ENCODE measurements at places on chromosomes 1 and 21.

- DNase-seq = peak; percentile 77
Measured at GRCh38 chr1:200279810-200280411, 129.9 kb downstream of the ZNF281 start.

DNA sequence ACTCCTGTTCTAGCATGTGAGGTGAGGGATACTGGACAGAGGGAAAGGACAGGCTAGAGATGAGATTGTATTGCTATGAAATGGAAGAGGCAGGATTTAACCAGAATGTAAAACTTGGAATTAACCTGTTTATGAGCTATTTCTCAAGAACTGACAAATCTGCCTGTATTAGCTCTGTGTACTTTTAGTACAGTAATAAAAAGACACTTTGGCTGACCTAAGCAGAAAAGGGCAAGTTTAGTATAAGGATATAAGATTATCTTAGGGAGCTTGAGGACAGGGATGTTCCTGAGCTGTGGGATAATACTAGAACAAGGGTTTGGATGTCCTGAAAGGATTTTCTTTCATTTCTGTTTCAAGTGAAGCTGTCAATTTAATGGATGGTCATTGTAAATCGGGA, 11.2 kb downstream of the ZCCHC17 start:
- no peak for DNase-seq

DNA sequence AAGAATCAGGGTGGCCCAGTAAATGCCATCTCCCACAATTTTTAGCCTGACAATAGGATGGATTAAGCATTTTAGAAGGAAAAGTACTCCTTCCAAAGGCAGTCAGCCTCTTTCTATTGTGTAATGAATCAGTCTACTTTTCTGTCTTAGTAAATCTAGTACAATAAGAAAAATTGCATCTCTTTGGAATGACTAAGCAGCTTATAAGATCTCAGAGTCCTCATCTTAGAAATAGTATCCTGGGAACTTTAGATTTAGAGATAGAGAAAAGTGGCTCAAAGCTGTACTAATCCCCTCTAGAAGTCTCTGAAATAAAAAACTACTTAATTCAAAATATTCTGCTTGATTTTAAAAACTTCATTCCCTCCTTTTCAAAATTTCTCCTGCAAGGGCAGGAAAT, 81.4 kb downstream of the SLC44A5 start:
- peak; percentile 17 for DNase-seq

- peak; percentile 67 for DNase-seq
Measured at GRCh38 chr1:13763222-13763621, 63.2 kb downstream of the PRDM2 start.

GRCh38 chr1:18343581-18343980, 137.1 kb upstream of the KLHDC7A start:
- no peak for DNase-seq

- DNase-seq = no peak
Measured at GRCh38 chr1:228751360-228752098, 16.2 kb downstream of the RHOU start.

DNA sequence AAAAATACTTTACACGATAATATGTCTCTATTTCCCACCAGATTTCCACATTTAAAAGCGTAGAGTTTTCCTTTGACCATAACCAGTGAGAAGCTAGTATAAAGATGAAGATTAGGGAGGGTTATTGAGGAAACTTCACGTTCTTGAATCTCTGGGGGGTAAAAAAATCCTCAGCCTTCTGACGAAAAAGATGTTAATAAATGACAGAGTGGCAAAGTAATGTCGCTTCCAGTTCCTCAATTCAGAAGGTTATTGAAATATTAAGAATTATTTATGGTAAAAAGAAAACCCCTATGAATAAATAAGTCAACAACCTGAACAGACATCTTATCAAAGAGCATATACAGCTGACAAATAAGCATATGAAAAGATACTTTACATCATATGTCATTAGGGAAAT, 241.0 kb downstream of the GPATCH2 start:
- DNase-seq = no peak

- peak; percentile 61 for DNase-seq
Measured at GRCh38 chr1:30191154-30191702, 532.2 kb downstream of the MATN1 start.

DNA sequence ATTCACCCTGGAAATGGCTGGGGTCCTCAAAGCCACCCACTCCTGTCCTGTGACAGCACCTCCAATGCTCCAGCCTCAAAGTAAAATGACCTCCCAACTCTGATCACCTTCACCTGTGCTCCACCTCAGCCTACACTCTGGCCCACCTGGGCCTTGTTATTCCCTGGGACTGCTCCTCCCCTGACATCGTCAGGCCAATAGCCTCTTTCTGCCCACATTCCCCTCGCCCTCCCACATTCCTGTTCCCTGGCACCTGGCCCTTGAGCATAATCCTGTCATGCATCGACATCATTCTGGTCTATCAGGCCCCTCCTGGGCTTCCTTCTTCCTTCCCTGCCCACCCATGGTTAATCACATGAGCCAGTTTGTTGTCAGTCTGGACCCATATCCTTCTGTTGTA, 13.2 kb upstream of the BCAR3 start:
- DNase-seq = no peak

DNA sequence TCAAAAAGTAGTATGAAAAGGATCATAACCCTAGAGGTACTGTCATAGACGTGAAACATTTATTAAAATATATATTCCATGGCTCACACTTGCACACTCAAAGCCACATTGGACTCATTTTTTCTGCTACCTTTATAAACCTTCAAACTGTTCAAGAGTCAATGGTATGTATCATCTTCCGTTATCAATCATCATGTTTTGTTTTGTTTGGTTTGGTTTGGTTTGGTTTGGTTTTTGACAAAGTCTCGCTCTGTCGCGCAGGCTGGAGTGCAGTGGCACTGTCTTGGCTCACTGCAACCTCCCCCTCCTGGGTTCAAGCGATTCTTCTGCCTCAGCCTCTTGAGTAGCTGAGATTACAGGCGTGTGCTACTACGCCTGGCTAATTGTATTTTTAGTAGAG, 1.8 kb downstream of the IFNAR2 start:
- no peak for DNase-seq

DNA sequence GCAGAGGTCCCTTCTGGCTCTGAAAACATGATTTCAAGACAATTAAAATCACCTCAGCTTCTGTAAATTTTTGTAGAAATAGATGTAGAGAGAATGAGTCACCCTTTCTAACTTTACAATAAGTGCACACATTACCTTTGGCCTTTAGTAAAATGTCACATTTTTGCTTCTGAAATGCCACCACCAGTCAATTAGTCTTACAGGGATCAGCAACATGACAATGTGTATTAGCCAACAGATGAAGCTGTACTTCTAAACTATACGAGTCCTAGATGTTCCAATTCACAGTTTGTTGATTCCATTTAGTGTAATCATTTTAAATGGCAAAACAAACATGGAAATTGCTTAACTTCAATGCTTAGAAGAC, 23.1 kb downstream of the C21orf91 start:
- DNase-seq = no peak

GRCh38 chr1:118588566-118588965, 399.6 kb downstream of the TBX15 start:
- no peak for DNase-seq

DNA sequence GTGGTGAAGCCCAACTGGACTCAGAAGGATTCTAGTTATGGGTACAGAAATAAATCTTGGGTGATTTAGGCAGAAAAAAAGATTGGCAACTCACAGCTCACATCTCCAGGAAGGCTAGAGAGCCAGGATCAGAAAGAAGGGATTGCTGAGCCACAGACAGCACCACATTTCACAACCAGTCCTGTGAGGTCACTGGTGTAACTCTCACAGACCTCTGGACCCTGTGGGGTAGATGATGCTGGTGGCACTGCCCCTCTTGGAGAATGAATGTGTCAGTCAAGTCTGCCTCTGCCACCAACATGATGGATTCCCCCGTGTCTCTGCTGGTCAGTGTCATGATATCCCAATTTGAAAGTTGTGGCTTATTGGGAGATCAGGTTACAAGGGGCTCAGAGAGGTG, 70.9 kb upstream of the HMCN1 start:
- DNase-seq = no peak

DNA sequence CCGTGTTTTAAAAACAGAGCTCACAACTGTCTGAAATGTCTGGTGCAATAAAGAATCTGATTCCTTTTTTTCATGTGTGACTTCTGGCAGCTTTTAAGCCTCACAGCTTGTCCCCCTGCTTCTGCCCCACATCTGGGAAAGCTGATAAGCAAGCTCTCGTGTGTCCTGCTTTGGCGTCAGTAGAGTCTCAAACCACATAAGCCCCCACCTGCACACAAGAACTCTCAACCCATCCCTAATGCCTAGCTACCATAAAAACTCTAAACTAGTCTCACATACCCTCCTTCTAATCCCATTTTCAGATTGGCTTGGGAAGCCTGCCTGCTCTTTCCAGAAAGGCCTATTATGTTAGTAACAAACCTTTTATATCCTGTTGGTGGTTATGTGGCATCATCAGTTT, 94.6 kb upstream of the DAB1 start:
- DNase-seq = no peak

DNA sequence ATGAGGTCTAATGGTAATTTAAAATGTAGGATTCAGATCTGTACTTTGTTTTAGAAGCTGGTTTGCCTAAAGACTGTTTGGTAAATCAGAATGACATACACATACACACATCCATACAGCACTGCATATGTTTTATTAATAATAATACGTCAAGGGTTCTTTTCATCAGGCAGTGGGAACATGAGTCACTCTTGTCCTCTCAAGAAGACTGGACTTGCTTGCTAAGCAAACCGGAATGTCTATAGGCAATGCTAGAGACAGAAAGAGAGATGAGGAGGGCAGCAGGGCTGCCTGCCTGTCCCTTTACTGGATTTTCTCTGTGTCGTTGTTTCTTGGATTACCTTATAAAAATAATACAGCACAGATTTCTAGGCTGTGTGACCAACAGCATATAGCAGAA, 119.1 kb upstream of the GALNT2 start:
- no peak for DNase-seq

DNA sequence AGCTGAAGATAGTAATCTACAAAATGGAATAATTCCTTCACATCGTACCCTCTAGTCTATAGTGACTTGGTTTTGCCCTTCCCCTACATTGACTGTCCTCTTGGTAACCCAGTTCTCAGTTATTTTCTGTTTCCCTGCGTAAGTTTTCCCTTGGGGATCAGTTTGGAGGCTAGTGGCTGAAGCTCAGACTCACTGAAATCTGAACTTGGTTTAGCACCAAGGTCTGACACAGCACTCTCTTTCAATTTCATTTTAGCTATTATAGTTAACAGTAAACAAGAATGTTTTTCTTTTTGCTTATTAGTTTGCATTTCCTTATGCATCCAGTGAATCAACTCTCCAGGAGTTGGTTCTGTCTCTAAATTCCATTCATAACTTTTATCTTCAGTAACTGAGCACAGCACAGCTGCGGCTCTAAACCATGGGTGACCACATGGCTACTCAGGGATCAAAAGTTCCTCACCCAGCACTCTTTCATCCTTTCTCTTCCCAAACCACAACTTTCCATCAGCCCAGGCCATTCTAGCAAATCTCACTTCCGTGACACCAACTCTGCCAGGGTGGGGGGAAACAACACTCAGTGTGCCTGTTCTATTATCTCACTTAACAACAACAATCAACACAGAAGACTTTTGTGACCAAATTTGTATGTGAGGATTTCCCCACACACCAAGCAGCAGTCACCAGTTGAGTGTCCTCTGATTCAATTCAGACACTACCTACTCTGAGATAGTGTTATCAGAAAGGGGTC, 17.6 kb upstream of the IFI6 start:
- no peak for DNase-seq

DNA sequence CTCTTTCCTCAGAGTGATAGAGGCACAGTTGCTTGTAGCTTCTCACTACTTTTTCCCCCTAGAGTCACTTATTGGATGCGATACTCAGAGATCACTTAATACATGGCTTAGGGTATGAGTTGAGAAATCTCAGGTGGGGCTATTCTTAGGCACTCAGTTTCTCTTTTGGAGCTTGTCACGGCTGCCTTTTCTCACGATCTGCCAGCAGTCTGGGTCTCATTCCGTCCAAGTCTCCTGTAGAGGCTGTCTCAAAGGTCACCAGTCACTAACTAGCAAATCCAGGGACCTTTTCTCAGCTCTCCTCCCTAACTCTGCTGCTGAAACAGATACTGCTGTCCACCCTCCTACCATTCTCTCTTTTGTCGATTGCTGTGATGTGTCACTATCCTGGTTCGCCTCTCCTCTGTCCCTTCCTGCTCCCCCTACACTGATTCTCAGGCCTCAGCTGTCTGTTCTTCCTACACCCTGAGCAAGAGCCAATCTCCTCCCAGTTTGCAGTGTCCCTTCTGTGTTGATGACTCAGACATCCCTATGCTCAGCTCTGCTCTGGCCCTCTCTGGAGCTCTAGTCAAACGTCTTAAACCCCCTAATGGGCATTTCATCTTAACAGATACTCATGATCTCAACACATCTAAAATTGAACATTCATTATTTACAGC, 12.4 kb downstream of the ATP1A2 start:
- no peak for DNase-seq

GRCh38 chr1:63883494-63884235, 109.8 kb downstream of the ROR1 start:
- no peak for DNase-seq

DNA sequence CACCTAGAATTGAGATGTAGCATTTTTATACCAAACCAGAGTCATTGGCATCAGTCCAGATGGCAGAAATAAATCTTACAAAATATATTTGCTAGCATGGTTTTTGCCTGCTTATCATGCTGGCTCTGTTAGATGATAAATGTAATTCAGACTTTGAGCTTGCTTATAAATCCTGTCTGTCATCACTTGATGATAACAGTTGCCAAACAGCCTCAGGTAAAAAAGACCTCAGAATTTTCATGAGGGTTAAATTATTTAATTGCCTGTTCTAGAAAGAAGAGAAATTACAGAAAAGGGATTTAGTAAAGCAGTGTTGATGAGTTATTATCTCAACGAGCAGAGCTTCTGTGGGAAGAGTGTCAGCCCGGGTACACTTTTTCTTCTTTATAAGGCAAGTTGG, 83.3 kb downstream of the FNBP1L start:
- no peak for DNase-seq

GRCh38 chr1:221965252-221965651, 223.4 kb upstream of the DUSP10 start:
- no peak for DNase-seq

DNA sequence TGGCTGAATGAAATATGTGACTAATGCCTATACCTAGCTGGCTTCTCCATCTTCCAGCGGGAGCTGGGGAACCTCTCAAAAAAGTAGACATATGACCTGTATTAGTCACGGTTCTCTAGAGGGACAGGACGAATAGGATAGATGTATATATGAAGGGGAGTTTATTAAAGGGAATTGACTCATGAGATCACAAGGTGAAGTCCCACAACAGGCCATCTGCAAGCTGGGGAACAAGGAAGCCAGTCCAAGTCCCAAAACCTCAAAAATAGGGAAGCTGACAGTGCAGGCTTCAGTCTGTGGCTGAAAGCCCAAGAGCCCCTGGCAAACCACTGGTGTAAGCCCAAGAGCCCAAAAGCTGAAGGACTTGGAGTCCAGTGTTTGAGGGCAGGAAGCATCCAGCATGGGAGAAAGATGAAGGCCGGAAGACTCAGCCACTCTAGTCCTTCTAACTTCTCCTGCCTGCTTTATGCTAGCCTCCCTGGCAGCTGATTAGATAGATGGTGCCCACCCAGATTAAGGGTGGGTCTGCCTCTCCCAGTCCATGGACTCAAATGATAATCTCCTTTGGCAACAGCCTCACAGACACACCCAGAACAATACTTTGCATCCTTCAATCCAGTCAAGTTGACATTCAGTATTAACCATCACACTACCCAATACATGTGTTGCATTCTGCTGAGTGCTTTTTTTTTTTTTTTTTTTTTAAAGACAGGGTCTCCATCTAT, 19.6 kb downstream of the OLIG1 start:
- no peak for DNase-seq

Data from A673 (cell line).